ENCODE measurements at places on chromosomes 4 and X.

DNA sequence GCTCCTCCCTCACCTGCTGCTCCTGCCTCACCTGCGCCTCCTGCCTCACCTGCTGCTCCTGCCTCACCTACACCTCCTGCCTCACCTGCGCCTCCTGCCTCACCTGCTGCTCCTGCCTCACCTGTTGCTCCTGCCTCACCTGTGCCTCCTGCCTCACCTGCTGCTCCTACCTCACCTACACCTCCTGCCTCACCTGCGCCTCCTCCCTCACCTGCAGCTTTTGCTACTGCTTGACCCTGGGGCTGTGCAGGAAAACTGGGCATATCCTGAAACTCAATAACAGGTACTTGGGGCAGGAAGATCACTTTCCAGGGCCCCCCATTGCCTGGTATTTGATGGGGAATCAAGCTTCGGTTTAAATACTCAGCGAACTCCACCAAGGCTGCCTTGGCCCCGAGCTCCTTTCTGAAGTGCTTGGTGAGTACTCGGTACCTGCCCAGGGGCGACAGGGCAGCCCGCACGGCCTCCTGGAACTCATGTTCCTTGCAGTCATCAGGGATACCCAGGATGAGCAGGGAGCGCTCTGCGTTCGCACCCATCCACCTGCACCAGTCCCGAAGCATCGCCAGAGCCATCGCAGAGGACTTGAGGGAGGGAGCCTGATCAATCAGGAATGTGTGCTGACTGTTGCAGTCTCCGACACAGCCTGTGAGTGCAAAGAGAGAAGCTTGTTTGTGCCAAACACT is 2.7 kb downstream of the PNMA6E start:
- DNase-seq = no peak

DNA sequence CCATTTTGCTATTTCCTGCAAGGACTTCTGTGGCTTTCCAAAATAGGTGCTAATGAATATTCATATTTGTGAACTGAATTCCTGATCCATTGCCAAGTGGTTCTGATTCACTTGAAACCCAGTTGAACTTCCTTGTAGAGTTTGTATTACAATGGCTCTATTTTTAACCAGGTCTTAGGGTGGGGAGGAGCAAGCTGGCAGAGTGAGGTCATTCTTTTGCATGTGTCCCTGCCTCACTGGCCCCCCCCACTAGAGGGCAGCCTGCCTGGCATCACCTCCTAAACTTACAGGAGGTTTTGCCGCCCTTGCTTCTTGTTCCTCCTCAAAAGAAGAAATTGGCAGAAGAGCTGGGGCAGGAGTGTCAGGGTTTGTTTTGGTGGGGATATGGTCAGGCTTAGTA is 10.5 kb downstream of the PTTG2 start:
- no peak for DNase-seq

DNA sequence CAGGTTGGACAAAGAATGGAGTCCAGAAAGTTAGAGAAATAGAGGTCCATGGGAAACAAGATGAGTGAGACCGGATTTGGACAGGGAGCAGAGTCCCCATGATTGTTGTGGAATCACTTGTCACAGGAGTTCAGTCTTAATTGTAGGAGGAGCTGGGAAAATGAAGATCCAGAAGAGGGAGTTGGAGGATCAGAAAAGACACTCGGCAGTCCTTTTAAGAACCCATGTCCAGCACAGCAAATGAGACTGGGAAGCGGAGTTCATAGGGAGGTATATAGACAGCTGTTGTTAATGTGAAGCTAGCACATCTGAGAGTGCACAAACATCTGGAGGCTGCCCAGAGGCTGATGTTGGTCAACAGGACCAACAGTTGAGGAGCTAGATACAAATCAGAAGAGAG is 111.4 kb upstream of the RXFP1 start:
- no peak for DNase-seq

DNA sequence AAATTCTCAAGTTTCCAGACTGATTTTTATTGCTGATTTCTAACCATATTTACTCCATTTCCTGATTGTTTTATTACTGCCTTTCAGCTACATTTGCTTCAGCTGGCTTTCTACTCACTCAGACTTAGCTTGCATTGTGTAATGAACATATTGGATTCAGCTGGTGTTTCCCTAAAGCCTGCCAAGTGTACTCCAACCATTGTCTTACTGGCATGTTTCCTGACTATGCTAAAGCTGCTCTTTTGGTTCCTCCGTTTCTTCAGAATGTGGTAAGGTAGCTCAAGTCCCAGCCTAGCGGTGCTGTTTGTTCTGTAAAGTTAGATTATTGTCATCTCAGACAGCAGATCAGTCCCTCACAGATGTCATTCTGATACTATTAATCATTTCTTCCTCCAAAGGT is 53.1 kb upstream of the GLRA2 start:
- DNase-seq = no peak

- no peak for DNase-seq
These were observed 53.8 kb upstream of the ATXN3L start for GRCh38 chrX:13373431-13374187.

GRCh38 chr4:151801547-151802516 is 41.0 kb upstream of the GATB start:
- DNase-seq = peak; percentile 5

- DNase-seq = no peak
These were observed 209.9 kb upstream of the DIAPH2 start for GRCh38 chrX:96474741-96475125.

- no peak for DNase-seq
These were observed 88.3 kb downstream of the CLCN4 start for GRCh38 chrX:10244915-10245622.

DNA sequence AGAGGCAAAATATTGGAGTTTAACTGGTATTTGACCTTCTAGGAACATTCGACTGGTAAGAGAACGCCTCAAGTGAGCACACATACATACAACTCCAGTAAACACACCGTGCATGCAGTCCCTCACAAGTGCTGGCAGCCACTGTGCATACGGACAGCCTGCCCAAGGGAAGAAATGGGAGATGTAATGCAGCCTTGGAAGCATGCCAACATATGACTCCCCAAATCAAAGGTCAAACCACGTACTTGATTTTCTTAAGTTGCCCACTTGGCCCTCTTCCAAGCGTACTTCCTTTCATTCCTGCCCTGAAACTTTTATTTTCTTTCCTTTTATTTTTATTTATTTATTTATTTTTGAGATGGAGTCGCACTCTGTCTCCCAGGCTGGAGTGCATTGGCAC is 206.6 kb downstream of the SPRY1 start:
- DNase-seq = no peak

- DNase-seq = no peak
These were observed 41.9 kb upstream of the RELL1 start for GRCh38 chr4:37728064-37728463.

DNA sequence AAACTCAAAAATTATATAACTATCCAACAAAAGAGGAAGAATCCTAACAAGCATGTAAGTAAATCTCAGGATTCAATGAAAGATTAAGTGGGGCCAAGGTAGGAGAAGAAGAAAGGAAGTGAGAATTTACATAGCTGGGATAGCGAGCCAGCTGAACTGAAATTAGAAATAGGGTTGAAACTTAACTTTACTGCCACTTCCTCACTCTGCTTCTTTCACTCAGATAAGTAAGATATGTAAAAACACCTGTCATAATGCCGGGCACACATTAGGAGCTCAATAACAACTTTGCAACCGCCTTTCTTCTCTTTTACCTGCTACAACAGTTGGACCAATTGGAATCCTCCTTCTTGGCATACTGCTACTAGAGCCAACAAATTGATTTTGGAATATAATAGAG is 129.4 kb downstream of the CNKSR2 start:
- DNase-seq = no peak

DNA sequence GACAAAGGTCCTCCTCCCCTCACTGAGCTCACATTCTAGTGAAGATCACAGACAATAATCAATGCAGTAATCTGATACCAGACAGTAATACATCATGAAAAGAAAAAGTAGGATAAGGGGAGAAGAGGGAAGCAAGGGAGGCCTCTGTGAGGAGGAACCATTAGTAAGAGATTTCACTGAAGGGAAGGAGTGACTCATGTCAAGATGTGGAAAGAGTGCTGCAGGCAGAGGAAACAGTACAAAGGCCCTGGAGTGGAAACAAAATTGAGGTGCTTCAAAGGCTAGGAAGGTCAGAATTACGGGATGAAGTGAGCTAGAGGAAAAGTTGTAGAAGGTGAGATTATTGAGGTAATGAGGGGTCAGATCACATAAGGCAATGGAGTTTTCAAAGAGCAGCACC is 38.1 kb downstream of the LAMTOR3 start:
- DNase-seq = no peak

- DNase-seq = no peak
These were observed 321.0 kb upstream of the GRIA3 start for GRCh38 chrX:122863067-122863466.

DNA sequence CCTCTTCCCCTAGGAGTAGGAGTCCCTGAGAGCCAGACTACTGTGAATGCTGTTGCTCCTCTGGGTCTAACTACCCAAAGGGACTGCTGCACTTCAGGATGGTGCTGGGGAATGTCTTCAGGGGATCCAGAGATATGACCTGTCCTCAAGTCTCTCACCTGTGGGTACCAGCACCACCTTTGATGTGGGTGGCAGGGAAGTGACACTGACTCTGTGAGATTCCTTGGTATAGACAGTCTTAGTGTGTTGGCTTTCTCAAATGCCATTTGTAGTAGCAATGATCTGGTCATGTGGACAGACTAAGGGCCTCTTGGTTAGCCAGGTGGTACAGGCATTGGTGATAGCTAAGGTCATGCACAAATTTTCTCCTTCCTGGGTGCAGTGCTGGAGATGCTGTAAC is 108.9 kb upstream of the ADAMTS3 start:
- no peak for DNase-seq

GRCh38 chr4:156619154-156619934 is 352.3 kb downstream of the PDGFC start:
- no peak for DNase-seq

DNA sequence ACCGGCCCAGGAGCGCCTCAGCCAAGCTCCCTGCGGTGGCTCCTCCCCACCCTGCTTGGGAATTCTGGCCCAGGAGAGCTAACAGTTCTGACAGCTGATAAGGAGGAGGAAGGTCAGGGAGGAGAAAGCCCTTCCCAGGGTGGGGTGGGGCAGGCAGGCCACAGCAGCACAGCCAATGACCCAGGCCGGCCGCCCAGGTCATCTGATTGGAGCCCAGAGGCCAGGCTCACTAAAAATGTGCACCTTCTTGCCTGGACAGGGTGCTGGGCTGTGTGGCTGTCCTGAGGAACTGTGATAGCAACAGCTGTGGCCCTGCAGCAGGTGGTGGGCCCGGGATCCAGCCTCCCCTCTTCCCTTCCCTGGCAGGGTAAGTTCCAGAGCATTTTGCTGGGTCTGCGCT is 17.2 kb upstream of the SH3TC1 start:
- no peak for DNase-seq

GRCh38 chr4:153790962-153791551 is 2.2 kb upstream of the SFRP2 start:
- no peak for DNase-seq

GRCh38 chrX:19606902-19607301 is 91.6 kb upstream of the MAP3K15 start:
- DNase-seq = no peak

GRCh38 chrX:54208531-54208930 is 25.5 kb upstream of the FAM120C start:
- no peak for DNase-seq

DNA sequence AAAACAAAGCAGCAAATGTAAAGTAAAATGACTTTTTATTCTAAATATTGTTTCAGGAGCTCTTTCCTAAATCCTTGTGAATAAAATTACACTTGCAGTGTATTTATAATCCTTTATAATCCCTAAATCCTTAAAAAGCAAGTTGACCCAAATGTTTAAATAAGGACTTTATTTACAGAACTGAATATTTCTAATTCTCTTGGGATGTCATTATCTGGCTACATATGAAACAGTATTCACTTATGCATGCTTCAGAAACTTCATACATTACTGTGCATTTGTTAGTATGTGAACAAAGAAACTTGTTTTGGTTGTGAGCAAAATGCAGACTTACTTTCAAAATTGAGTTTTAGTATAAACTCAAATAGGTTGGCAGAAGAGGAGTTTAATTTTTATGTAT is 49.2 kb downstream of the PTTG2 start:
- DNase-seq = no peak

GRCh38 chr4:88775026-88775425 is 77.4 kb upstream of the NAP1L5 start:
- DNase-seq = no peak

All from stimulated activated CD8-positive, alpha-beta memory T cell treated with anti-CD3 and anti-CD28 coated beads, Interleukin-4, amount 100 ng/mL, for 1 hour (primary cell).